COR-L47 (cell line): ENCODE measurements at places on chromosomes 1 and 21.

DNA sequence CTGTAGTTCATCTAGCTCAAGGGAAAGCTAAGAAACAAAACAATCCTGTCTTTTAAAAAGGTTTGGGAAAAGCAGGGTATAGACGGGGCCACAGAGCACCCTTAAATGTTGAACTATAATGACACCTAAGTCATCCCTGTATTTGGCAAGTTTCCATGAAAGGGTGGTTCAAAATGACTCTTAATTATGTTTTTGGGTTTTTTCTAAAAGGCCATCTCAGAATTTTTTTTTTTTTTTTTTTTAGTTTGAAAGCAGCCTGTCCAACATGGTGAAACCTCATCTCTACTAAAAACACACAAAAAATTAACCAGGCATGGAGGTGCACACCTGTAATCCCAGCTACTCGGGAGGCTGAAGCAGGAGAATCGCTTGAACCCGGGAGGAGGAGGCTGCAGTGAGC is 22.2 kb downstream of the TOMM20 start:
- no peak for DNase-seq

DNA sequence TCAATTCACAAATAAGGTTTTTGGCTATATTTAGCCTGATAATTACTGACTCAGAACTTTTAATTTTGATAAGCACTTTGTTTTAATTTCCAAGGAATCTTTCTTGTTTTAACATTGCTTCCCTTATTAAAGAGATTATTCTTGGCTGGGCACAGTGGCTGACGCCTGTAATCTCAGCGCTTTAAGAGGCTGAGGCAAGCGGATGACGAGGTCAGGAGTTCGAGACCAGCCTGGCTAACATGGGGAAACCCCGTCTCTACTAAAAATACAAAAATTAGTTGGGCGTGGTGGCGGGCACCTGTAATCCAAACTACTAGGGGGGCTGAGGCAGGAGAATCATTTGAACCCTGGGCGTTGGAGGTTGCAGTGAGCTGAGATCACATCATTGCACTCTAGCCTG is 13.8 kb downstream of the ALG14 start:
- DNase-seq = no peak

GRCh38 chr1:80645621-80646020 is 1155.1 kb upstream of the ADGRL2 start:
- DNase-seq = no peak

DNA sequence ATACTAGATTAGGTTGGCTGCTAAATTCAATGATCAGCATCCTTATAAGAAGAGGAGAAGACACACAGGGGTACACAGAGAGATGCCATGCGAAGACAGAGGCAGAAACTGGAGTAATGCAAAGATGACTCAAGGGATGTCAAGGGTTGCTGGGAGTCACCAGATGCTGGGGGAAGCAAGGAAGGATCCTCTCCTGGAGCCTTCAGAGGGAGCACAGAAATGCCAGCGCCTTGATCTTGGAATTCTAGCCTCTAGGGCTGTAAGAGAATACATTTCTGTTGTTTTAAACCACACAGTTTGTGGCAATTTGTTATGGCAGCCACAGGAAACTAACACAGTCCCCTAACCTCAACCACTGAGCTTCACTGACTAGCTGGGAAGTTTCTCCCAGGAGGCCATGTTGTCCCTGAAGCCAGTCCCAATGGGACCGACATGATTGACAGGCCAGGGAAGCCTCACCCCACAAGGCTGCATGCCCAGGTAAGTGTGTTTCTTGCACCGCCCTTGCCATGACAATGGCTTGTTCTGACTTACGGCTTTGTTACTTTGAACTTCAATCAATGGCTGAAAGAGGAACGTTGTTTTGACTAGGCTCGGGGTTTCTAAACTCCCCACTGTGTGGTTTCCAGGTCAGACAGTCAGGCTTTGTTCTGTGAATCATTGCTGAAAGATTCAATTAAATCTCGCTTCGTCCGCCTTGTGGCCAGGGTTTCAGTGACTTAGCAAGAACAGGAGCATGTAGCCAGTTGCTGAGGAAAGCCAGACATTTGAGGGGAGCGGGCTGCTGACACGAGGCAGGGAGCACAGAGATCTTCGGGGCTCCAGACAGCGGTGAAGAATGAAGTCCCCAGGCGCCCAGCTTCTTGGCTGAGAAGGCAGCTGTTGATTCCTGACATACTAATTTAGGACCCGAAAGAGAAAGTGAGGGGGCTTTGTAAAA is 62.3 kb downstream of the RUNX1 start:
- no peak for DNase-seq

DNA sequence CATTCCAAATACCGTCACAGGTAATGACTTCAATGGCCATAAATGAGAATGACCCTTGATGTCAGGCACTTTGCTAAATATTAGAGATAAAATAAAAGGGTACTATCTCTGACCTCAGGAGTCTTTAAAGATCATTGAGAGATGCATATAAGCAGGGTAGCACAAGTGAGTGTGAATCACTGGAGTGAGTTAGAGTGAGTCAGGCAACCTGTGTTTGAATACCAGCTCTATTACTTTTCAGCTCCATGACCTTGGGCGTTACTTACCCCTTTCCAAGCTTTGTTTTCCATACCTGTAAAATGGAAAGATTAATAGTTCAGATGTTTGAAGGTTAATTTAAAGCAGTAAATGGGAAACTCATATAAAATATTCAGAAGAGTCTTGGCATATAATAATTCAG is 1058.0 kb upstream of the ADGRL4 start:
- no peak for DNase-seq

GRCh38 chr1:16199157-16199501 is 13.3 kb downstream of the ARHGEF19 start:
- DNase-seq = no peak

DNA sequence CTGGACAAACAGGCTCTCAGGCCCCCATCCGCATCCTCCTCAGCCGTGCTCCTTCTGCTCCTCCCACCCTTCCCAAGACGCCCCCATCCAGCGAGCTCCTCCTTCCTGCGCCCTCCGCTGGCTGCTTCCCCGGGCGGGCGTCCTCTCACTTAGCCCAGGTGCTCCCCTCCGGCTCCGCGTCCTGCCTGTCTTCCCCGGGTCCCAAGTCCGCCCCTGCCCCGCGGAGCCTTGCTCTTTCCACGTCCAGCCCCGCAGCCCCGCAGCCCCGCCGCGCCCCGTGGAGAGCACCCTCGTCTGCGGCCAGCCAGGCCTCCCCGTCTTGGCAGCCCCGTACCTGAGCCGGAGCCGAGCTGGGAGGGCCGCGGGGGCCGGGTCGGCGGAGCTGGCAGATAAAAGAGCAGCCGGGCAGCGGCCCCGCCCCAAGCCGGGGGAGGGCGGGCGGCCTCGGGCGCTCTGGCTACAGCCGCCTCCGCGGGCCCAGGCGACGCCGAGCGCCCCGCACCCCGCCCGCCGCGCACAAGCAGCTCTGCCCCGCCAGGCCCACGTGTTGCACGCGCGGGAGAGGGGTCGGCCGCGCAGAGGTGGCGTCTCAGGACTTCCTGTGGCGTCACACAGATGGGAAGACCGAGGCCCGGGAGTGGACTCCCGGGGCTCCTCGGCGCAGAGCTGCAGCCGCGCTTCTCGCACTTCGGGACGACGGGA is at the start of gene PAQR7:
Gene PAQR7, minus strand, starts transcription at position 555 of the 702 bp plus-strand sequence. CDS start 11,869 bp downstream, outside the sequence.
- peak; percentile 39 for DNase-seq

GRCh38 chr1:3693321-3693720 is 41.0 kb downstream of the TP73 start:
- no peak for DNase-seq

GRCh38 chr1:183163316-183163715 is 22.7 kb upstream of the LAMC2 start:
- DNase-seq = no peak

GRCh38 chr1:226411619-226412018 is 3.7 kb upstream of the PARP1 start:
- DNase-seq = no peak

- DNase-seq = no peak
Measured at GRCh38 chr21:27534206-27534605, 567.3 kb upstream of the ADAMTS5 start.

- no peak for DNase-seq
Measured at GRCh38 chr1:9688599-9688998, 37.1 kb downstream of the PIK3CD start.

DNA sequence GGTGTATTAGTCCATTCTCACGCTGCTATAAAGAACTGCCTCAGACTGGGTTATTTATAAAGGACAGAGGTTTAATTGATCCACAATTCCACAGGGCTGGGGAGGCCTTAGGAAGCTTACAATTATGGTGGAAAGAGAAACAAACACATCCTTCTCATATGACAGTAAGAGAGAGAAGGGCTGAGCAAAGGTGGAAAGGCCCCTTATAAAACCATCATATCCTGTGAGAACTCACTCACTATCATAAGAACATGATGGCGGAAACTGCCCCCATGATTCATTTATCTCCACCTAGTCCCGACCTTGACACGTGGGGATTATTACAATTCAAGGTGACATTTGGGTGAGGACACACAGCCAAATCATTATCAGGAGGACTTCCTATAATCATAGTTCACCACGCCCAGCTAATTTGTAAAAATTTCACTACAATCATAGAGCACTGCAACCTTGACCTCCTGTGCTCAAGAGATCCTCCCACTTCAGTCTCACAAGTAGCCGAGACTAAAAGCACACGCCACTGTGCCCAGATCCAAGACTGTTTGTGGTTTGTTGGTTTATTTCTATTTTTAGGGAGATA is 164.9 kb downstream of the RERE start:
- DNase-seq = no peak

DNA sequence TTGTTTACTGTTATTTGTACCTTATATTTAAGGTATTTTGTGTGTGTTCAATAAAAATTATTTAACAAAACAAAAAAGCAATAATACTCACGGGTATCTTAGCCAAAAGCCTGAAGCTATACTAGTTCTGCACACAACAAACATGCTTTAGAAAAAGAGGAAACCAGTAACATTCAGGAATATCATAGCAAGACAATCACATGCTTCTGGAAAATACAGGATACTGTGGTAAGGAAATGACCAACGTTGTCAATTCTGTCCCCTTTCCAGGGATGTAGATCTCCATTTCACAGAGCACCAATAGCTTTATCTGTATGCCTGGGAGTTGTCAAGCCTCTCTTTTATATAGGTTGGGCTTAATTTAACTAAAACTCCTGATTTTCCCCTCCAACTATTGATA is 288.4 kb downstream of the SMYD3 start:
- DNase-seq = no peak

- DNase-seq = no peak
Measured at GRCh38 chr1:117662667-117663066, 56.8 kb downstream of the TENT5C start.

DNA sequence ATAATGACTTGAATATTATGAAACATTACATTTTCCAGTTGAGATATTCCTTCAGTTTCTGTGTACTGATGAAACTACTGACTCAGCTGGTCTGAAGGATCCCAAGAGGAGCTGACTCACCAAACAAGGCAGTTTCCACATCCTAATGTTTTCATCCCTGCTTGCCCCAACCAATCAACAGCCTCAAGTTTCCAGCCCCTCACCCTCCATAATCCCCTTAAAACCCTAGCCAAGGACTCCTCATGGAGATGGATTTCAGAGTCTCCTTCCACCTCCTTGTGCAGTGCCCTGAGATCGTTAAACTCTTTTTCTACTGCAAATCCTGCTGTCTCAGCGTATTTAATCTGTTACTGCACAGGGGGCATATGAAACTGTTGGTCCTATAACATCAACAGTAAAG is 83.1 kb upstream of the HAO2 start:
- no peak for DNase-seq

- DNase-seq = no peak
Measured at GRCh38 chr21:18245464-18245967, 883 bp downstream of the CHODL start.

DNA sequence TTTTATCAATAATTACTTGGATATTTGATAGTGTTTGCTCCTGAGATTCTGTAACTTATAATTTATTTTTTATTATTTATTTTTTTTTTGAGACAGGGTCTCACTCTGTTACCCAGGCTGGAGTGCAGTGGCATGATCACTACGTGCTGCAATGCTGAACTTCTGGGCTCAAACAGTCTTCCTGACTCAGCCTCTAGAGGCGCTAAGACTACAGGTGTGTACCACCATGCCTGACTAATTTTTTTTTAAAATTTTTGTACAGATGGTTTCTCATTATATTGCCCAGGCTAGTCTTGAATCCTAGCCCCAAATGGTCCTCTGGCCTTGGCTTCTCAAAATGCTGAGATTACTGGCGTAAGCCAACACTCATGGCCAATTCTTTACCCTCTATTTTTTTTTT is 845.5 kb upstream of the ADGRL4 start:
- DNase-seq = no peak

DNA sequence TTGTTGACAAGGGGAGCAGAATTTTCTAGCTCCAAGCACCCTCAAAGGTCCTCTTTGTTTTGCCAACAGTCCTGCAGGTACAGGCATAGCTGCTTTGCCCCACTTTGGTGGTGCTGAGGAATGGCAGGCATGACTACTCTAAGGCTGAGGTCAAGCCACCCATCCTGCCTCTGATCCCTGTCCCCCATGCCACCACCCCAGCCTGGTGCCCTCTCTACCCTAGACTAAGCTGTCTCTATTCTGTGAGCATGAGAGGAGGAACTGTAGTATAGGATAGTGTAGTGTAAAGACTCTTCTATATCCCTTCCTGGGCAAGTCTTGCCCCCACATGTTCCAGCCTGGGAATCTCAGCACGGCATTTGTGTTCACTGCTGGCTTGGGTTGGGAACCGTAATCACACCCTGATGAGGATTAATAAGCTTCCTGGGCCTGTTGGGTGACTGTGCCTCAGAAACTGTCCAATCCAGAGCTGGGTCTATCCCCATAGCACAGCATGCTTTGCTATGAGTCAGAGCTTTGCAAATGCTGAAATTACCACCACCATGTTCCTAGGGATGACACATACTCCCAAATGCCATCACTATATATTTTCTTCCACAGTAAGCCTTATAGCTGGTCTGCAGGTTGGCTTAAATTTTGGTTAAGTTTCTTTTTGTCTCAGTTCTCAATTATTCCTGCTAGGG is 105.7 kb upstream of the PPP2R5A start:
- DNase-seq = no peak

DNA sequence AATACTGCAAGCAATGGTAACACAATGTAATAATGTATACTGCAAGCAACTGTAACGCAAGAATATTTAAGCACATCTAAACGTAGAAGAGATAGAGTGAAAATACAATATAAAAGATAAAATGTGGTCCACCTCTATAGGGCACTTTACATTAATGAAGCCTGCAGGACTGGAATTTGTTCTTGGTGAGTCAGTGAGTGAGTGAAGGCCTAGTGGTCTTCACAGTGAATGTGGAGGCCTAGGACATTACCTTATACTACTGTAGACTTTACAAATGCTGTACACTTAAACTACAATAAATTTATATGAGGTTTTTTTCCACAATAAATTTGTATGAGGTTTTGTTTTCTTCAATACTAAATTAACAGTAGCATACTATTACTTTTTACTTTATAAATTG is 287.4 kb upstream of the SNX7 start:
- no peak for DNase-seq

GRCh38 chr1:51627672-51628071 is 10.8 kb downstream of the OSBPL9 start:
- peak; percentile 25 for DNase-seq

DNA sequence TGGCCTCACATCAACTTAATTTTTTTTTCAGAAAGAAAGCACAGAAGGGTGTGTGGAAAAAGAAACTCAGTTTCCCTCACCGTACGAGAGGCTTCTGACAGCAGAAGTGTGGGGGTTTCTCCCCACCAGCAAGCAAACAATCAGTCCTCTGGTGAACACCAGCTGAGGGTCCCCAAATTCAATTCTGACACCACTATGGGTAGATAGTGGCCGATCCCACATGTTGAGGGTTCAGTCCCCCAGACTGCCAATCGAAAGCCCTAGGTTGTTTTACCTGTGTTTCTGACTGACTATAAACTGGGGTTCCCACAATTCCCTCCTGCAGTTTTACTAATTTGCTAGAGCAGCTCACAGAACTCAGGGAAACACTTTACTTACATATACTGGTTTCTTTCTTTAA is 2.1 kb downstream of the IFI6 start:
- DNase-seq = no peak
